NCI-H774 (cell line): ENCODE measurements at places on chromosomes 2 and 18.

- DNase-seq, result no peak
Observed at GRCh38 chr2:28631514-28632206, 120.0 kb upstream of the PPP1CB start.

DNA sequence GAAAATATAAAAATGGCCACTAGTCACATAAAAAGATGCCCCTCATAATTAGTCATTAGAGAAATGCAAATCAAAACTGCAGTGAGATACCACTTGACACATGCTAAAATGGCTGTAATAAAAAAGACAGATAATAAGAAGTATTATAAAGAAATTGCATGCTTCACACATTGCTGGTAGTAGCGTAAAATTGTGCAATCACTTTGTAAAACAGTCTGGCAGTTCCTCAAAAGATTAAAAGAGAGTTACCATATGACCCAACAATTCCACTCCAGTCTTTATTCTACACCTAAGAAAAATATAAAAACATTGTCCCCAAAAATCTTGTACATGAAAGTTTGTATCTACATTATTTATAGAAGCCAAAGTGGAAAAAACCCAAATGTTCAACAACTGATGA is 170.6 kb upstream of the FIGN start:
- no peak for DNase-seq

DNA sequence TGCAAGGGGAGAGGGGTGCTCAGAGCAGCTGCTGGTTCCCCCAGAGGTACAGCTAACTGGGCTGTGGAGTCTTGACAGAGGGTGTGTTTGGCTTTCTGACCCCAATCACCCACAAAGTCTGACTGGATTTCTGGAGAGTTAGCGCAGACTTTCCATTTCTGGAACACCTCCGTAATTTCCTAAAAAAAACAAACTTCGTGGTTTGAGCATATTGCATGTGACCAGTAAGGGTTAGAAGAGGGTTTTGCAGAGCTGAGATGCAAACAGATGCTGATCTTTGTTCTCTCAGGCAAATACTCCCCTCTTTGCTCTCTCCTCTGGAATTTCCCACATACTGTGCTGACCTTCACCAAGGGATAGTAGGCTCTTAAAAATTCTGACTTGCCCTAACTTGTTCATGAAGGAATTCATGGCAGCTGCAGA is 44.5 kb upstream of the TMEM247 start:
- no peak for DNase-seq

DNA sequence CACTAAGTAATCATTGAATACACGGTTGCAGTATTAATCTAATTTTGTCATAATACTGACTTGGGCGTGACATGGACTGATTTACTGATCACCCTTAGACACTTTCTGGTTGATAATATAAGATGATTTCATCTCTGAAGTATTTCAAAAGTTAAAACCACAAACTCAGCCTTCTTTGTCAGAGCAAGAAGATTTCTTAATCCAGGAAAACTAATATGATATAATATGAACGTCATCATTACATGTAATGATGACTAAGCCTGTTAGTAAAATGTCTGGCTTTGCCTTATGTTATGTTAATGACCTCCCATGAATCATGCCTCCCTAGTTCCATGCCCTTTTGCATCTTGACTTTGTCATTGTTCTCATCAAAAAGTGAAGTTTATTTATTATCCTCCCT is 1325.0 kb upstream of the CDH2 start:
- DNase-seq, result no peak

DNA sequence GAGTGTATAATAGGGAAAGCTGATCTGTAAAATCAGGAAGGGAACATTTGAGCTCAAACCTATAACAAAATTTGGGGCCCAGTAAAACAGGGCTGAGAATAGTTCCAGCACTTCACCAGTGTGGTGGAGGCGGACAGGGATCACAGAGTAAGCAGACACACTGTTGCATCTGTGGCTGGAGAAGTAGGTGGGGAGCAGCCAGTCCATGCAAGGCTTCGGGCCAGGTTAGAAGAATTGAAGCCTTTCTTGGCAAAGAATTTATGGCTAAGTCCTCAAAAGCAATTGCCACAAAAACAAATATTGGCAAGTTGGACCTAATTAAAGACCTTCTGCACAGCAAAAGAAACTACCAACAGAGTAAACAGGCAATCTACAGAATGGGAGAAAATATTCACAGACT is 93.8 kb upstream of the ZBTB14 start:
- DNase-seq, result no peak

DNA sequence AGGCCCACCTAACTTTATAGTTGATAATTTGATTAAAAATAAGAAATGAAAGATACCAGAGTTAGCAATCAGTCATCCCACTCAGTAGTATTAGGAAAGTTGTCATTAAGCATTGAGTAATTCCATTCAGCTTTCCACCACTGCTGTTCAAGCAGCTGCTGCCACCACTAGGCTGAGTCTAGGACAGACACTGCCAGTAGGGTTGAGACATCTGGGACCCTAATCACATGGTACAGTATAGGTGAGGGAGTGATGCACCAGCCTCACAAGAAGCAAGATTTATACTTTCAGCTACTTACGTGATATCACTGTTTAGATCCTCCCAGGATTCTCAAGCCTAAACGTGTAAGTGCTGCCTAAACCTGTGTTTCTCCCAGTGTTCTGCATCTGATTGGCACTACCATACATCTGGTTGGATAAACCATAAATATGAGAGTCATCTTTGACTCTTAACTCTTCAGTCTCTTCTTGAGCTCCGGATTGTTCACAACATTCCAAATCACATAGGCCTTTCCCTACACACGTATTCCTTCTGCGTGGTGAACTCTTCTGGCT is 3.2 kb downstream of the UBXN4 start:
- DNase-seq, result no peak

GRCh38 chr2:147331790-147332419 is 512.9 kb upstream of the ACVR2A start:
- DNase-seq, result peak; percentile 31

DNA sequence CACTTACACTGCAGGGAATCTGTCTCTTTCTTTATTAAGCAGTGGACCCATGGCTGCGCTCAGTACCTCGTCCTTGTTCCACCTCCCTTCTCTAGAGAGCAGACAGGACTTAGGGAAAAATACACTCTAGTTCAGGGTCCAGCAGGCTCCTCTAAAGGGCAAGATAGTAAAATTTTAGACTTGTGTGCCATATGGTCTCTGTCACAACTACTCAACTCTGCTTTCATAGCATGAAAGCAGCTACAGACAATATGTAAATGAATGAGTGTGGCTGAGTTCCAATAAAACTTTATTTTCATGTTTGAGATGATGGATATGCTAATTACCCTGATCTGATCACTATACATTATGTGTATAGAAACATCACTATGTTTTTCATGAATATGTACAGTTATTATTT is 163.1 kb downstream of the BABAM2 start:
- no peak for DNase-seq

- DNase-seq, result no peak
Observed at GRCh38 chr18:32735781-32736180, 37.0 kb downstream of the KLHL14 start.

- DNase-seq, result no peak
Observed at GRCh38 chr2:157466764-157467163, 22.9 kb upstream of the CYTIP start.

DNA sequence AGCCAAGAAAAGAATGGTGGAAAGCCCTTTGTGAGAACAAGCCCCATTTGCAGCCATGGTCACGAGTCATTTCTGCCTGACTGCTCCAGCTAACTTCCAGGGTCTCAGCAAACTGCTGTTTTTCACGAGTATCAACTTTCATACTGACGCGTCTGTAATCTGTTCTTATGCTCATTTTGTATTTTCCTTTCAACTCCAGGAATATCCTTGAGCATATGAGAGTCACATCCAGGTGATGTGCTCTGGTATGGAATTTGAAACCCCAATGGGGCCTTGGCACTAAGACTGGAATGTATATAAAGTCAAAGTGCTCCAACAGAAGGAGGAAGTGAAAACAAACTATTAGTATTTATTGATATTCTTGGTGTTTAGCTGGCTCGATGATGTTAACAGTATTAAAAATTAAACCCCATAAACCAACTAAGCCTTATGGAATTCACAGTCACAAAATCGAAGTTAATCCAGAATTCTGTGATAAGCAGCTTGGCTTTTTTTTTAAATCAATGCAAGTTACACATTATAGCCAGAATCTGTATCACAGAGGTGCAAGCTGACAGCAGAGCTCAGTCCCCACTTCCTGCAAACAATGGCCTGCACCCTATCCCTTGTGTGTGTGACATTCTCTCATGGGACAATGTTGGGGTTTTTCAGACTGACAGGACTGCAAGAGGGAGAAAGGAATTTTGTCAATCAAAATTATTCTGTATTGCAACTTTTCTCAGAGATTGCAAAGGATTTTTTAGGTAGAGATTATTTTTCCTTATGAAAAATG is 26.1 kb downstream of the SLC14A1 start:
- no peak for DNase-seq

- no peak for DNase-seq
Observed at GRCh38 chr2:229153267-229153666, 117.8 kb downstream of the PID1 start.

DNA sequence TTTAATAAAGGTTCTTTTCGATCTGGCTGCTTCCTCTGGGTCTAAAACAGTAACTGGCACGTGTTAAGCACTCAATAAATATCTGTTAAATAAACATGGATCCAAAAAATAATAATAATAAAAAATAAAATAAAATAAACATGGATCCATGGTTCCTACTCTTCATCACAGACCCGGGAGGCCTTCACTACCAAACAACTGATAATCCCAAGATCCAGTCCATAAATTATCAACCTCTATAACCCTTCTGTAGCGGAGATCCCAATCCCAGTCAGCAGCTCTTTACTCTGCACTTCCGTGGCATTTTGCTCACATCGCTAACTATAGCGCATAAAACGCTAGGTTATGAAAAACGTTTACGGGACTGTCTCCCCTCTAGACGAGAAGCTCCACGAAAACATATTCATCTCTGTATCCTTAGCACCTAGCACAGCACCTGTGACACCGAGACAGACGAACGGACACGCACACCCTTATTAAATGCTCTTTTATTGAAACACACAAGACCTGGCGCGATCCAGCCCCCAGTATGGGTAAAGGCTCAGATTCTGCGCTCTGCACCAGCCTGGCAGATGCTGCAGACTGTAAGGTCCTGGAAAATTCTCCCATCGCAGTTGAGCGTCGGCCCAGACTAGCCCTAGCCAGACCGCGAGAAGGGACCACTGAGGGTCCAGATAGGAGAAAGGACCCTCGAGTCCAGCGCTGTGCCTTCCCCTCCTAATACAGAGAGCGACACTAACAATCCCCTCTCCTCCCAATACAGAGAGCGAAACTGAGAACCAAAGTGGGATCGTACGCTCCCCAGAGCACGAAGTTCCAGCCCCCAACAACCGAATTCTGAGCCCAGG is 770 bp downstream of the NBAS start:
- peak; percentile 4 for DNase-seq

DNA sequence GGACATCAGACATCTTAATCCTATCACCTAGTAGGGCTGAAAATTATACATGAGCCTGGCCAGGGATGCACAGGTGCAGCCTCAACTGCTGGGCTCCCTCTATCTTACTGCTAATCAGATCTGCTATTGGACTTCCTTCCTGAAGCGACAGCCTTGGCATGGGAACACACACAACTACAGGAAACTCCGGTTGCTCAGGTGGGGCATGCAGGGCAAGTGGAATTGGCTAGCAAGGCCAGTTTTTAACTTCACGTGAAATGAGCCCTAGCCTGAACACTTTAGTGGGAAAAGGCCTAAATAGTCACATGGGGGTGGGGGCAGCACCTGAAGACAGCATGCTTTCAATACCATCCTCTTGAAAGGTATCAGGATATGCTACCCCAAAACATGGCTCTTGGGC is 147.9 kb upstream of the NCKAP5 start:
- no peak for DNase-seq

- DNase-seq, result no peak
Observed at GRCh38 chr2:150156876-150157275, 330.6 kb downstream of the RND3 start.

DNA sequence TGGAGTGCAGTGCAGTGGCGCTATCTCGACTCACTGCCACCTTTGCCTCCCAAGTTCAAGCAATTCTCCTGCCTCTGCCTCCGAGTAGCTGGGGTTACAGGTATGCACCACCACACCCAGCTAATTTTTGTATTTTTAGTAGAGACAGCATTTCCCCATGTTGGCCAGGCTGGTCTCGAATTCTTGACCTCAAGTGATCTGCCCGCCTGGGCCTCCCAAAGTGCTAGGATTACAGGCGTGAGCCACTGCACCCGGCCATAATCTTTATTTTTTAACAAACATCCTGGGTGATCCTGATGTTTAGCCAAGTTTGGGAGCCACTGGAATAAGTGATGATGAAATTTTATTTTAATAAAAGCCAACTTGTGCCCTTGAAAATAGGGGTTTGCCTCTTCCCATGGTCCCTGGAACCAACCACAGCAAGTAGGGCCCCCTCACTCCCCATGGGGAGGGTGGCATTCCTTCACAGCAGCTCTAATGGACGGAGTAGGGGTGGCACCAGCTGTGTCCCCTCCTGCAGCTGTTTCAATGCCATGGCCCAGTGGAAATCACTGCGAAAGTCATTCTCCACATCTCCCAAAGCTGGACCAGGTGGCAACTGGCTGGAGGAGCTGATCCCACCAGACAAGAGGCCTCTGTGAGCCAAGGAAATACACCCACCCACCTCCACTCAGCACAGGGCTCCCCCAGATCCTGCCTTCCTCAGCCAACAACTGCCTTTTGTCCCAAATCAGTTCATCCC is 194.8 kb downstream of the ZFP36L2 start:
- DNase-seq, result no peak

DNA sequence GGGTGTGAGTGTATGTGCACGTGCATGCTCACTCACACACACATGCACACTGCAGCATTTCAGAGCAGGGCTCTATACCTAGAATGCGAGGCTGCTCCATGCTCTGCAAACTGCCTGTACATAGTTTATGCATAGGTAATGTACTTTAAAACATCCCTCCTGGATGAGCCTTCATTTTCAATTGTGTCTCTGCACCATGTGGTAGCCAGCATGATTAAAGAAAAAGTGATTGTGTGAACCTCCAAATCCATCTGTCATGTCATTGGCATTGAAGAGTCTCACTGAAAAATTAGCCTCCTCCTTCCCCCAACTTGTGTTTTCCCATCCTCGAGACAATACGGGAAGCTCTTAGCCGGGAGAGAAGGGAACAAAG is 120.9 kb upstream of the SPATS2L start:
- DNase-seq, result no peak

DNA sequence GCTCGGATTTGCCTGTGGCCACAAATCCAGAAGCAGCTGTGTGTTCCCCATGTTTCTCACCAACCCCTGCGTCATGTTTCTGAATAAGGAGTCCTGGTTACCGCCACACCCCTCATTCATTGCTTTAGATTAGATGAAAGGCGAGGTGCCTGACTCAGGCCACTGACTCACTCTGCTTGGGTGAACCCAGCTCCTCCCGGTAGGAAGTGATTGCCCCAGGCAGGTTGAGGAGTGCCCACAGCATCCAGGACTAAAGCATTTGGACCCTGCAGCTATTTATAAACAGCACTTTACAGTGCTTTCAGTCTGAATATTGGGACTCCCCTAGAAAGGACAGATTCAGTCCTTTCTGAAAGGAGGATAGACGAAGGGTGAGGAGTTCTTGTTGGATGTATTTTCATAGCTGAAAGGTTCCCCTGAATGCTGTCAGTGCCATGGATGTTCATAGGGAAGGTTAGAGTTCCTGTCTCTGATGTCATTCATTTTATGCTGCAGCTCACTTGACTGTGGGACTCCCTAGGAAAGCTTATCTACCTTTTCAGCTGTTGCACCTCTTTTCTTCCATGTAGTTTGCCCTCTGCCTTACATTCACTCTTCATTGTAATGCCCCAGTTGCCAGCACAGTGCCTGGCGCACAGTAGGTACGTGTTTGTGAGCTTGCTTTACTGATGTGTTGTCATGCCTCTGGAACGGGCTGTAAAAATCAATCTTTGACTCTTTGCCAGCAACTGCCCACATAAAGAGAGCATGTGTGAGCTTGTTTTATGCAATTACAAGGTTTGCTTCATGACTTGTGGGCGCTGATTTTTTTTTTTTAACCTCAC is 14.9 kb downstream of the ITGA6 start:
- DNase-seq, result no peak
